Osteoblast (primary cell): ENCODE measurements at places on chromosomes 13 and 19. TPM values are rescaled to one million over a fixed set of nuclear protein-coding genes. Genes with fewer than 3 reads are reported as not detected.

The KIR2DL1 gene
- total RNA-seq, result not detected in 2 replicates

The UNC13A gene
- under 0.01 TPM in 2 replicates for total RNA-seq

The ZNF540 gene
- 0.72 and 2.1 TPM in 2 replicates for total RNA-seq

- peak overlapping the region; percentile 85 for H3K4me3 ChIP-seq
- H3K4me1 ChIP-seq, result peaks cover 17% of the 10 kb centered on the region
- H3K27ac ChIP-seq, result peak overlapping the region; percentile 73
- H3K36me3 ChIP-seq, result no peaks in the 10 kb centered on the region
These were observed 8.3 kb upstream of the DGKH start for GRCh38 chr13:42039946-42040729.

- H3K27ac ChIP-seq, result no peak overlapping the region
- no peaks in the 10 kb centered on the region for H3K4me1 ChIP-seq
- no peaks in the 10 kb centered on the region for H3K36me3 ChIP-seq
- no peak for DNase-seq
- no peaks in the 10 kb centered on the region for H3K27me3 ChIP-seq
- H3K4me3 ChIP-seq, result no peak overlapping the region
These were observed 169.3 kb downstream of the PCDH20 start for GRCh38 chr13:61246351-61246750.

DNA sequence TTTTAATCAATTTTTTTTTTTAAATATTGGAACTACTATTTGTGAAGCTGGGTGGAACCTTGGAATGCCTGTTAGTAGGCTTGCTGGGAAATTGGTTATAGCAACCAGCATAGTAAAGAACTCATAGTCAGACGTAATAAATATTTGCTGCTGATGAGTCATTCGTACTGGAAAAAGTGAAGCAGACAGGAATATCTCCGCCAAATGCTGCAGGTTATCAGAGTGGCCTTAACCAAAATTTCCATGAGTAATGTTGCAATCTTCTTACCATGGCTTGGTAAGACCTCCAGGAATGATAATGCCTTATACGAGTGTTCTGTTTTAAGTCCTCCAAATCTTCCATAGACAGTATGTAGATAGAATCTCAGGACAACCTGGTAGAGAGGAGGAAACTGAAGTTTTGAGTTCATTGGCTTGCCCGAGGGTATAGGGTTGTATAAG lies 34.2 kb downstream of the MBNL2 start:
- peak overlapping the region; percentile 91 for H3K27ac ChIP-seq
- peak; percentile 82 for DNase-seq
- no peak overlapping the region for H3K4me3 ChIP-seq
- no peaks in the 10 kb centered on the region for H3K27me3 ChIP-seq
- H3K36me3 ChIP-seq, result no peaks in the 10 kb centered on the region
- peaks cover 64% of the 10 kb centered on the region for H3K4me1 ChIP-seq

GRCh38 chr19:11848200-11848593 lies 329 bp upstream of the ZNF439 start:
- no peak for DNase-seq
- no peaks in the 10 kb centered on the region for H3K4me1 ChIP-seq
- peak overlapping the region; percentile 80 for H3K4me3 ChIP-seq
- H3K36me3 ChIP-seq, result no peaks in the 10 kb centered on the region
- H3K27ac ChIP-seq, result no peak overlapping the region
- H3K27me3 ChIP-seq, result no peaks in the 10 kb centered on the region

DNA sequence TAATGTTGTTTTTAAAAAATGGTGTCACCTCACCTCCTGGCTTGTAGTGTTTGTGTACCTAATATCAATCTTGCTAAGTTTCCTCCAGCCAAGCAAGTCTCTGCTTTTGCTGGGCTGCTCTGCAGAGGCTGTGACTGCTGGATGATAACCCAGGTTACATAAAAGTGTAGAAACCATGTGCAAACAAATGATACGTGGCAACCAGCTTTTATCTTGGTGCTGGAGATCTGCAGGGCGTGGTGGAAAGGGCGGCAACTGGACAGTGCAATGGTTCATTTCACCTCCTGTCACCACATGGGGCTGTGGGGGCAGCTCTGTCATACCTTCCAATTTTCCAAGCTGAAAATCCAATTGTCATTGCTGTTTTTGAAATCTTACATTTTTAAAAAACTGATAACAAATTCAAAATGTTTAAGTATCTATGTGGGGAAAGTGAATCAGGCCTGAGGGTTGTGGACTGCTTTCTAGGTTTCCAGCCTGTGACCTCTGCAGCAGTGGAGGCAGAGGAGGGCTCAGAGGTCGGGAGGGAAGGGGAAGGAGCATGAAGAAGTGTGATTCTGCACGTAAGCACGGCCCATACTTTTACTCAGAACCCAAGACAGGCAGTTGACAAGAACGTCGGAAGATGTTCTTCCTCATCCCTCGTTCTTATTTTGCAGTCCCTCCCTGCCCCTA lies 9.7 kb downstream of the GPR42 start:
- no peaks in the 10 kb centered on the region for H3K36me3 ChIP-seq
- no peak overlapping the region for H3K4me3 ChIP-seq
- no peak overlapping the region for H3K27ac ChIP-seq
- H3K27me3 ChIP-seq, result no peaks in the 10 kb centered on the region
- no peaks in the 10 kb centered on the region for H3K4me1 ChIP-seq
- DNase-seq, result no peak

GRCh38 chr13:48094404-48094780 lies 512 bp downstream of the MED4 start:
- peak; percentile 73 for DNase-seq
- H3K27ac ChIP-seq, result peak overlapping the region; percentile 85
- H3K36me3 ChIP-seq, result no peaks in the 10 kb centered on the region

GRCh38 chr13:30652746-30653386 lies 35.1 kb downstream of the USPL1 start:
- DNase-seq, result no peak
- H3K27ac ChIP-seq, result no peak overlapping the region
- H3K4me3 ChIP-seq, result no peak overlapping the region
- H3K36me3 ChIP-seq, result peaks cover 69% of the 10 kb centered on the region

DNA sequence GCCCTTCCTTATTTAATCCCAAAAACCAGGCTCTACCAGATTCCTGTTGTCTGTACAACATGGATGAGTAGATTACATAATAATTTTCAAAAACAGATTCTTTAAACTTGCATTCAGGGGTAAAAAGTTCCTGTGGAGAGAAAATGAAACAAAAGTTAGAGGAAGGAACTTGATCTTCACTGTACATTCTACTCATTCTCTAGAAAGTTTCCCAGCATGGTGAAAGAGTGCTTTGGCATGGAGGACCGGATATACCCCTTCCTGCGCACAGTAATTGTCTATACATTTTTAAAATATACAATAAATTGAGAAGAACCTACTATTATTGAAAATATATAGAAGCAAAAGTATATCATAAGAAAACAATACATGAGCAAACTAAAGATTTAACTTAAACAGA lies 274.2 kb downstream of the ITGBL1 start:
- no peak overlapping the region for H3K27ac ChIP-seq
- H3K36me3 ChIP-seq, result peaks cover 15% of the 10 kb centered on the region
- no peak overlapping the region for H3K4me3 ChIP-seq
- peaks cover 12% of the 10 kb centered on the region for H3K4me1 ChIP-seq
- H3K27me3 ChIP-seq, result no peaks in the 10 kb centered on the region
- DNase-seq, result no peak

- H3K4me3 ChIP-seq, result no peak overlapping the region
- no peaks in the 10 kb centered on the region for H3K4me1 ChIP-seq
- no peak for DNase-seq
- peaks cover 45% of the 10 kb centered on the region for H3K27me3 ChIP-seq
- no peaks in the 10 kb centered on the region for H3K36me3 ChIP-seq
These were observed 21.6 kb downstream of the FAM124A start for GRCh38 chr13:51243832-51244231.

- no peak overlapping the region for H3K27ac ChIP-seq
- H3K4me1 ChIP-seq, result no peaks in the 10 kb centered on the region
- no peaks in the 10 kb centered on the region for H3K27me3 ChIP-seq
- H3K36me3 ChIP-seq, result no peaks in the 10 kb centered on the region
These were observed 97.8 kb upstream of the UBL3 start for GRCh38 chr13:29948244-29948643.
